ENCODE measurements at places on chromosomes 5 and 9. TPM values are rescaled to one million over a fixed set of nuclear protein-coding genes. Genes with fewer than 3 reads are reported as not detected.

NR2F1 gene
- 1.6 TPM for total RNA-seq

SH3GL2 gene
- total RNA-seq: under 0.01 TPM

C7 gene
- not detected for total RNA-seq

PPIC gene
- total RNA-seq: 45.0 TPM

EFNA5 gene
- 5.9 TPM for total RNA-seq

PRUNE2 gene
- total RNA-seq: under 0.01 TPM

ZNF608 gene
- total RNA-seq: 4.6 TPM

PRR16 gene
- total RNA-seq: 0.53 TPM

PLAC8L1 gene
- total RNA-seq: 0.53 TPM

PDE8B gene
- total RNA-seq: not detected

ORM1 gene
- total RNA-seq: not detected

SLC1A3 gene
- 3.4 TPM for total RNA-seq

BSPRY gene
- 20.4 TPM for total RNA-seq

PITX1 gene
- total RNA-seq: 87.7 TPM

CATSPER3 gene
- total RNA-seq: under 0.01 TPM

RLN1 gene
- total RNA-seq: 0.26 TPM

CCDC192 gene
- total RNA-seq: not detected

PCDHB4 gene
- 0.13 TPM for total RNA-seq

RGS7BP gene
- not detected for total RNA-seq

TRIM32 gene
- 12.0 TPM for total RNA-seq

PCDHAC2 gene
- total RNA-seq: 16.8 TPM

C5orf58 gene
- not detected for total RNA-seq

PTGER4 gene
- total RNA-seq: 6.1 TPM

PCSK1 gene
- total RNA-seq: not detected

IFNA21 gene
- total RNA-seq: not detected

SLC27A6 gene
- 0.13 TPM for total RNA-seq

CCDC127 gene
- 4.1 TPM for total RNA-seq

MEIKIN gene
- not detected for total RNA-seq

SPINK4 gene
- not detected for total RNA-seq

CXCL14 gene
- 0.26 TPM for total RNA-seq

RBM22 gene
- 13.7 TPM for total RNA-seq

FOXD1 gene
- total RNA-seq: 2.3 TPM

ZDHHC11 gene
- 0.53 TPM for total RNA-seq

IL9 gene
- total RNA-seq: not detected

REEP5 gene
- 26.3 TPM for total RNA-seq

LRRC19 gene
- total RNA-seq: not detected

WNT8A gene
- total RNA-seq: not detected
